Activated CD8-positive, alpha-beta memory T cell treated with anti-CD3 and anti-CD28 coated beads for 1 hour (primary cell): ENCODE measurements at places on chromosomes 3 and 15.

DNA sequence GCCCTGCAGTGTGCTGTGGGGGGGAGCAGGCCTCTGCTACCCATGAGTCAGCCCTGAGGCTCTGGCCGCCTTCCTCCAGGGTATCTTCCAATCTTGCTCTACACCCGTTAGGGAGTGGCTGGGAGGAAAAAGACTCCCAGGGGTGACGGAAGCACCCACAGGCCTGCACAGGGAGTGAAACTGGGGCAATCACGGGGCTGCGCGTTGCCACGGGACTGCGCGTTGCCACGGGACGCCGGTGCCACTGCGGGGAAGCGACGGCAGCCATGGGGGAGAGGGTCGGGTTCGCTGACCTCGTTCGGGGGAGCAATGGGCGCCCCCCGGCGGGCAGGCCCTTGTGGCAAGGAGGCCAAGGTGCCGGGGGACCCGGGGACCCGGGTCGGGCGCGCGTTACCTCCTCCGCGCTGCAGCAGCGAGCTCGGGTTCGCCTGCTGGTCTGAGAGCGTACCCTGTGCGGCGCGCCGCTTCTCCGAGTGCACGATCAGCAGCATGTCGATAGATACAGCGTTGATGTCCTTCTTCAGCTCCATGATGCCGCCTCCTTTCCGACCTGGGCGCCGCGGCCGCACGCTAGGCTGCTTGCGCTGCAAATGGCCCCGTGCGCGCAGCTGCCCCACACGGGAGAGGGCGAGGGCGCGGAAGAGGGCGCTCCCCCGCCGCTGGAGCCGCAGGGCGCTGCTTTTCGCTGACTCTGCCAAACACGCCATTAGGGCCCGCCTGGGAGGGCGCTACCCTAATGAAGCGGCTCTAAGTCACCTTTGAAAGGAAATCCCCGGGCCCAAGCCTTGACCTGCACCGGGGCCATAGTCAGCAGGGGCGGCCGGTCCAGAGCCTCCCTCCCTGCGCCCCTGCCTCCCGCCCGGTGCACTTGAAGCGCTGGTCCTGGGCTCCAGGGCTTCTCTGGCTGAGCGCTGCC, at the start of gene KY:
TSS of gene KY (minus strand) at position 592 of the 916 bp plus-strand sequence. CDS start at position 530, 62 bp downstream.
- DNase-seq = no peak

- no peak for DNase-seq
These were observed 21.0 kb downstream of the ZNF80 start for GRCh38 chr3:114216186-114216970.

GRCh38 chr15:39413558-39413957, 167.3 kb upstream of the THBS1 start:
- DNase-seq = no peak

- no peak for DNase-seq
These were observed 7.0 kb downstream of the SCAMP5 start for GRCh38 chr15:75002398-75002797.

- DNase-seq = no peak
These were observed 613.3 kb downstream of the TUSC7 start for GRCh38 chr3:117322866-117323265.
